ENCODE measurements at places on chromosomes 11 and 22. TPM values are rescaled to one million over a fixed set of nuclear protein-coding genes. Genes with fewer than 3 reads are reported as not detected.

- no peak for DNase-seq
These were observed 25.3 kb downstream of the SCN3B start for GRCh38 chr11:123628936-123629683.

- DNase-seq, result no peak
These were observed 37.0 kb upstream of the HEPHL1 start for GRCh38 chr11:93984196-93984567.

DNA sequence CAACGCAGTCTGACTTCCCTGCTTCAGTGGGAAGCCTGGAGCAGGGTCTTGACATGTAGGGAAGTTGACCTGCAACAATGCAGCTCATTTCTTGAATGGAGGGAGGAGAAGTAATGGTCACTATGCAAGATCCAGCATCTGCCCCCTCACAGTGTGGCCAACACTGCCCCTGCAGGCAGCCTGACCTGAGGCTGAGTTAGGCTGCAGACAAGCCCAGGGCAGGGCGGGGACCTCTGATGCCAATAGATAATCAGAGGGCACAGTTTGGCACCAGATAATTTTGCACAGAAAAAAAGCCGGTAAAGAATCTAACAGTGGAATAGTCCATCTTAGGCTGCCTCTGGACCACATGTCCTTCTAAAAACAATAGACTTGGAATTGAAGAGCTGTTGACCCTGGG is 182.3 kb downstream of the DSCAML1 start:
- DNase-seq, result no peak

- no peak for DNase-seq
These were observed 9.7 kb downstream of the IZUMO1R start for GRCh38 chr11:94314064-94314463.

DNA sequence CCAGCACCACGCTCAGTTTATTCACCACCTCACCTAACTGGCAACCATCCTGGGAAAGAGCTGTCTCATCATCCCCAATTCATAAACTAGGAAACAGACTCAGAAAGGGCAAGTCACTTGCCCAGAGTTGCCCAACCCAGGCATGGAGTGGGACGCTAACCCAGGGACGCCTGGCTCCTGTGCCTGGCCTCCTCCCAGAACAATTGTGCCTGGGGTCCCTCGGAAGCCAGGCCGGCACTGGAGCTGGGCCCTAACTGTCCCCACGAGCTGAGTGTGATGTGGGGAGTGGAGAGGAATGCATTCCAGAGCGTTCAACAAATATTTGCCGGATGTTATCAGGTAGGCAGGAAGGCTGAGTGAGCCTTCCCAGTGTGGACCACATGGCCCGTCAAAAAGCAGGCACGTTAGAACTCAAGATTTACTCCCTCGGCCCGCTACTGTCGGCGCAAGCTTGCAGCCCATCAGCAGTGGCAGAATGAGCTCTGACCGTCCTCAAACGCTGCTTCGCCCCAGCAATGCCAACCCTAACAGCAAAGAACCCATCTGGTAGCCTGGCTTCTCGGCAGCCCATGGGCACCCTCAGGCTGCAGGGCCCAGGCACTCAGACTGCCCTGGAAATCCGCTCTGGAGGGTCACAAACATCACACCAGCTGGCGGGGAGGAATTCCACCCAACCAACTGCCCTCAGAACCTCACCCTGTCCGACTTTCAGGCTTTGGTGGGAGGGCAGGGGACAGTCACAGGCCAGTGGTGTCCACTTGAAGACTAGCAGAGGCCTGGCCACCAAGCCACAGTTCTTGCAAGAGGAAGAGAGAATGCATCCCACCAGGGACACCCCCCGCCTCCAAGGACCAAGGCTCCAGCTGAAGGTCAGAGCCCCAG is 35.6 kb downstream of the MYH9 start:
- DNase-seq, result no peak

The KCNJ1 gene
- total RNA-seq, result not detected

DNA sequence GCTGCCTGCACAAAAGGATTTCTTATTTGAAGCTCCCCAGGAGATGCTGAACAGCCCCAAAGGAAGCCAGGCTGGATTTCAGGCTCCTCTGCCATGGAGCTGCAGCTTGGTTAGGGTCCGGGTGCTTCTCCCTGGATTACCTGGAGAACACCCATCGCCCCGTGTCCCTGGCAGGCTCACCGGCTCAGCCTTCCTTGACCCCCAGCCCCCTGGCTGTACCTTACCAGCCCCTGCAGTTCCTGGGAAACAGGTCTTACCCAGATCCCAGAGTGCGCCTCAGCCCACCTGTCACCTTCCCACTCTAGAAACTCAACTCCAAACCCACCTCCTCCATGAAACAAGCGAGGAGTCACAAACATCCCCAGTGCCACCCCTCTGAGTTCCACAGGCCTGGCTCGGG is 45.3 kb upstream of the CD5 start:
- no peak for DNase-seq

The SERPING1 gene
- total RNA-seq, result not detected

GRCh38 chr11:30451167-30451566 is 128.3 kb downstream of the ARL14EP start:
- DNase-seq, result no peak

- no peak for DNase-seq
These were observed 57.0 kb downstream of the BCR start for GRCh38 chr22:23237201-23237798.

The ENTHD1 gene
- not detected for total RNA-seq

DNA sequence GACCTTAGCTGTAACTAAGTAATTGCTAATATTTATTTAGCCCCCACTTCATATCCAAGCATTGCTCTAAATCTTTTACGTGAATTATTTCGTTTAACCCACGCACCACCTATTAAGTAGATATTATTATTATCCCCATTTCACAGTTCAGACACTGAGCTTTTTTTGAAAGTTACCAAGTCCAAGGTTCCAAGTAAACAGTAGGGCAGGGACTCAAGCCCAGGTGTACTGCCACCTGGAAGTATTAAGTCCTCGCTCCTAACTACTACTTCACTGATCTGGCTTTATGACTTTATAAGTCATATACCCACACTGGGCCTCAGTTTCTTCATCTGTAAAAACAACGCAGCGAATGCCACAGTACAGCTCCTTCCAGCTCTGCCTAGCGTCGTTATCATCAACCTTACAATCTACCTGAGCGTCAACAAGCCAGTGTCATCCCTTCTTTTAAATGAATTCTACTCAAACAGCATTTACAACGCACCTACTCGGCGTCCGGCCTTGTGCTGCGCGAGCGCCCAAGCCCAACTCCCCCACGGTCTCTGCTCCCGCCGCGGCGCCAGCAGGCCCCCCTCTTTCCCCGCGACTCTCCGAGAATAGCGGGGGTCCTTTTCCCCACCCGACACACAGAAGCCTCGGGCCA is 624 bp downstream of the TMEM41B start:
- DNase-seq, result no peak

- no peak for DNase-seq
These were observed 904 bp downstream of the C2CD3 start for GRCh38 chr11:74169738-74170458.

DNA sequence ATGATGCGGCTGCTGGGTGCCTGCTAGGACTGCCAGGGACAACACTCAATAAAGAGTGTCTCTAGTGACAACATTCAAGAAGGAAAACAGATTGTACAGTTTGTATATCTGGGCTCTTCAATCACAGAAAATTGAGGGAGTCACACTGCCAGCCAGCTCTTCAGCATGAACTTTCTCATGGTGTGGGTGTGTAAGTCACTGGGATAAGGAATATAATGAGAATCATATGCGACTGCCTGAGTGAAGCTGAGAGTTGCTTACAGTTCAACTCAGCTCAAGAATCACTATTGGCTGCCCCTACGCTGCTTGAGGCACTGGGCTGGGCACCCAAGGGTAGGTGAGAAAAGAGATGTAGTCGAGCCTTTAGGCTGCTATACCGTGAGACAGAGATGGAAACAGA is 328.1 kb upstream of the PITPNB start:
- no peak for DNase-seq

The CYP2D6 gene
- not detected for total RNA-seq

GRCh38 chr22:20243537-20244249 is 24.4 kb downstream of the RTN4R start:
- DNase-seq, result peak; percentile 7

The CDC42BPG gene
- total RNA-seq, result not detected
